Neural progenitor cell (in vitro differentiated cells): ENCODE measurements at places on chromosomes 2 and 18.
A peak's percentile ranks its signal among the peaks of the same experiment; 100 is the strongest.

GRCh38 chr2:239731422-239731821 lies 293.7 kb downstream of the NDUFA10 start:
- DNase-seq: peak; percentile 40

- no peak for DNase-seq
These were observed 43.5 kb downstream of the DNAH6 start for GRCh38 chr2:84559838-84560237.

DNA sequence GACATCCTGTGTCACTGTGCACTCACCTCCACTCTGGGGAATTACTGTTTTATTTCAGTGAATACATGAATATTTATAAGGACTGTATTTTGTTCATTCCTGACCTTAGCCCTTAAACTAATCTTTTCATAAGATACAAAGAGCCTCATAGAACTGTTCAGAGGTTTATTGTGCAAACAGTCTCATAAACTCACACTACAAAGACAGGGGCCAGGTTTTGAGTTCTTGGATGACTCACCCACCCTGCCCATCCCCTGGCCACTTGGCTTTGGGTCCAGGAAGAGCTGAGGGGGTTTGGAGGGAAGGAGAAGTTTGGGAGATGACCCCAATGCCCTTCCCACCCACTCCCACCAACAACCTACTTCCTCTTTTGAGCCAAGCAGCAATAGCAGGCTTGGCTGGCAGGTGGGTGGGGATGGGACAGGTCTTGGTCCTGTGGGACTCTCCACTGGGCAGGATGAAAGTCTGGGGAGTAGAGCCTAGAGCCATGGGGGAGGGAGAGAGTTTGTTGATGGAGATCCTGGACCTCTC lies 43.1 kb upstream of the IL1R2 start:
- DNase-seq: no peak

DNA sequence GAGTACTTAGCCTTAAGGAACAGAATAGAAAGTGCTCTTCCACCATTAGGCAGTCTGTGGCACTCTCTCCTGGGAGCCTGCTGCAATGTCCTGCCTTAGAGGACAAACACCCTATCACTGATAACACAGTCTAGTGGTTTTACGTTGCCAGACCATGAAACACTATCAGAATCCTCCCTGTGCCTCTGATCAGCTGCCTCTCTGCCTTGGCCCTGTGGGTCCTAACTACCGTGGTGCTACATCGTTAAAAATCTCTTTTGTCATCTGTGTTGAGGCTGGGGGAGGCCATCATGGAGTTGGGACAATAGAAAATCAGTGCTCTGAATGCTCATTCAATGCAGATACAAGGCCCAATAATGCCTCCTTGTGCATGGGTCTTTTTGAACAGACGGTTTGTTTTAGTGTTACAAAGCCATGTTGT lies 11.9 kb upstream of the APCDD1 start:
- peak; percentile 16 for DNase-seq

DNA sequence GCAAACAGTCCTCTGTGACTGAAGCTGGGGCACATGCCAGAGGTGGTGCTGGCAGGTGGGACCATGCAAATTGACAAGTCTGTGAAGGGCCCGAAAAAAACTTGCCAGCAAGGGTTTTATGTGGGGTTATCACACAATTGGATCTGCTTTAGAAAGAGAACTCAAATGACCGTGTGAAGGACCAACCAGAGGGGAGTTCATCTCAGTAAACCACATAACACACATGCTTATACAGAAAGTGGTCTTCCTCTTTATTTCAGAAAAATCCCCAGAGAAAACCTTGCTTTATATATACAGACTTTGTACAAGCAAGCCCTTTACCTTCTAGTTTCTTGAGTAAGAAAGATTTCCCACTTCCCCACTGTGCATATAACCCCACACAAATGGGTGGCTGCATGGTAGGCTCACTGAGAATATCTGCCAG lies 46.7 kb downstream of the KIDINS220 start:
- DNase-seq: no peak

DNA sequence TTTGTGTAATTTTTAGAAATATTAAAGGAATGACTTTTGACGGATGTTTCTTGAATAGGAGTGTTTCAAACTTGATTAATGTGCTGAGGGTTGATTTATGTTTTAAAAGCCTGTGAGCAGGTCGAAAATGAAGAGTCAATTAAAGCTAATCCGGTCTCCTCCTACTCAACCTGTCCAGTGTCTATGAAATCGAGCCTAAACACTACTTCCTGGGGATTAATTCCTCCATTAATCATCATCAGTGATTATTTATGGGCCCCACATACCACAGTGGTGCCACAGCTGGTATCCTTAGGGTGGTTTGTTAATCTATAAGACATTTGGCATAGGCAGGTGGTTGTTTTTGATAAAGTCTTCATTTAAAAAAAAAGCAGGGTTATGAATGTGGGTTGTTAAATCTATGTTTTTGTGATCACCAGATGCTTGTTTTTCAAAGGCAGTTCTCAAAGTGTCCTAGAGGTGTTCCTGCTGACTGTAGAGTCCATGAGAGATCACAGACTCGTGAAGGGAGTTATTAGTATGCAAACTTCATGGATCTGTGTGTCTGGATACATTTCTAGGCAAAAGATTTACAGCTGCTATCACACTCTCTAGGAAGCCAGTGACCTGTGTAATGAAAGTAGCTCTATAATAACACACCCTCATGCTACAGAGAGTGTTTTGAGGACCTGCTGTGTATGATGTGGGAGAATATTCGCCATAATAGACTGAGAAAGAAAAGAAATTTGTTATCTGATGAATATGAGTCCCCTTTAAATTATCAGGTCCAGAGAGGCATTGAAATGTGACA lies 308.6 kb downstream of the AKAIN1 start:
- DNase-seq: no peak

DNA sequence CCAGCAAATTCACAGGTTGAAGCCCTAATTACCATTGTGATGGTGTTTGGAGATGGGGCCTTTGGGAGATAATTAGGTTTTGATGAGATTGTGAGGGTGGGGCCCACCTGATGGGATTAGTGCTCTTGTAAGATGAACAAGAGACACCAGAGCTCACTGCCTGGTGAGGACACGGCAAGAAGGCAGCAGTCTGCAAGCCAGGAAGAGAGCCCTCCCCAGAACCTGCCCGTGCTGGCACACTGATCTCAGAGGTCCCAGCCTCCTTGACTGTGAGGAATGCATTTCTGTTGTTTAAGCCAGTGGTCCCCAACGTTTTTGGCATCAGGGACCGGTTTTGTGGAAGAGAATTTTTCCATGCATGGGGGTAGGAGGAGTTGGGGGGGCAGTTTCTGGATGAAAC lies 240.7 kb downstream of the KLHL29 start:
- no peak for DNase-seq

DNA sequence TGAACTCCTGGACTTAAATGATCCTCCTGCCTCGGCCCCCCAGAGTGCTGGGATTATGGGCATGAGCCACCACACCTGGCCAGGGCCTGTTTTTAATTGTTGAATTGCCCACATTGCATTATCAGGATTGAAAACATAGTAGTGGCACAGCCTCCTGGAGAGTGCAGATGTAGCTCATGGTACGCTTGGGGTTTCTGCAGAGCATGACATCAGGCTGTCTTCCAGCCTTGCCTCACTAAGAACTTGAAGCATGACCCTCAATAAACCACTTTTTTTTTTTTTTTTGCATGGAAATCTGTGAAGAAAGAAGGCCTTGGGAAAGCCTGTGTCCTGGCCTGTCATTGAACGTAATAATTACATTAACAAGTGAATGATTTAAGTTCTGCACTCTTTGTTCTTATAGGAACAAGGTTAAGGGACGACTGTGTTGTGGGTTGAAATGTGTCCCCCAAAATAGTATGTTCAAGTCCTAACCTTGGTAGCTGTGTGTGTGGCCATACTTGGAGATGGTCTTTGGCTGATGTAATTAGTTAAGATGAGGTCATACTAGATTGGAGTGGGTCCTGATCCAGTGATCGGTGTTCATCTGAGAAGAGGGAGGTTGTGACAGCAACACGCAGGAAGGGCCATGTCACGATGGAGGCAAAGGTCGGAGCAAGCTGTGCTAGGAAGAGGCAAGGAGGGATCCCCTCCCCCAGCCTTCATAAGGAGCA lies 90.2 kb downstream of the AGAP1 start:
- DNase-seq: no peak

DNA sequence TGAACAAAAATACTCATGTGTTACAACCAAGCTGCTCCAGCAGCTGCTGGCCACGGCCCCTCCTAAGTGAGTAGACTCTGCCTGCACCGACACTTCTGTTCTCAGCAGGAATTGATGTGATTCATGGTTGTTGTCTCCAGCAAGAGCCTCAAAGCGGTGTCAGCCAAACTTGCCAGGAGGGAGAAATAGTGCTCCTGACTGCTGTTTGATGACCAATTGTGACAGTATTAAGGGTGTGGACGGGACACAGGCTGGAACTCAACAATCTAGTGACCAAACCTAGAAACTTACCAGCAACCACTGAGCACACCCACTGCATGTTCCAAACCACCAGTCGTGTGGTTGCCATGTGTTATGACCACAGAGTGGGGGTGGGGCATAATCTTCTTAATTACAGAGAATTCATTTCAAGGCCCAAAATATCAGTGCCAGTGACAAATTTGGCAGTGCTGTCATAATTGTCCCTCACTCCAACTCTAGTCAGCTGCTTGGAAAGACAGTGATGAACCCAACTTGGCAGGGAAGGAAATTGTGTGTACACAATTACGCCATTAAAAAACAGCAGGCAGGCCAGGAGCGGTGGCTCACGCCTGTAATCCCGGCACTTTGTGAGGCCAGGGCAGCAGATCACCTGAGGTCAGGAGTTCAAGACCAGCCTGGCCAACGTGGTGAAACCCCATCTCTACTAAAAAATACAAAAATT lies 30.4 kb downstream of the FBLN7 start:
- DNase-seq: no peak

DNA sequence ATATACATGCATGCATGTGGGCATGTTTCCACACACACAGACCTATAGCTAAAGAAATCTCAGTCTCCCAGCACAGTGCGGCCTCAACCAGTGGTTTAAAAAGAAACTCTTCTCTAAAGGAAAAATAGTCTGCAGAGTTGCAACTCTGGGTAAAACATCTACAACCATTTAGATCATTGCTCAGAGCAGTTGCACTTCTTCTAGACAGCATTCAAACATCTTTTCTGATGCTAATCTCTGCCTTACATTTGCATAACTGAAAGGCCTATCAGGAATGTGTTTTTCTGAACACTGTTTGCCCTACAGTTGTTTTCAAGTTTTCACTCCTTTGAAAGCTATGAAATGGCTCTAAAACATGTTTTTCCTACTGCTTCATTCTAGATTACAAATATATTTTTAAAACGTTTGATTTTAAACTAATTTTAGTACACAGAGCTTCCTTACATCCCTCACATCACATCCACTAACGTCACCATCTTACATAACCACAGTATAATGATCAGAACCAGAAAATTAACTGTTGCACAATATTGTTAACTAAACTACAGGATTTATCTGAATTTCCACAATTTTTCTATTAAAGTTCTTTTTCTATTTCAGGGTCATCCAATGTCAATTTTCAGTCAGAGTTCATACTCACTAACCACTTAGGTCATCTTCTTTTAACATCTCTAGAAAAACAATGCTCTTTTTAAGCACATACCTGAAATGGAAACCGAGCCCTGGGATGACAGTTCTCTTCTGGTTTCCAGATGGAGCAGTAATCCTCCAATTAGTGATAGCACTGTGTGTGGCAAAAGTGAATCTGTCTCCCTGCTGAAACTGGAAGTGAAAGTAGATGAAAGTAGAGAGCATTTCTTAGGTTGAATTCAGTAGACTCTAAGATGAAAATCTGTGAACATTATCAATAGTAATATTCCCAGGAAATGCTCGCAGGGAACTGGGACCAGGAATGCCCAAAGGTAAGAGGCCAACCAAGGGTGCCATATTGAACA lies 501.6 kb upstream of the GCFC2 start:
- no peak for DNase-seq

DNA sequence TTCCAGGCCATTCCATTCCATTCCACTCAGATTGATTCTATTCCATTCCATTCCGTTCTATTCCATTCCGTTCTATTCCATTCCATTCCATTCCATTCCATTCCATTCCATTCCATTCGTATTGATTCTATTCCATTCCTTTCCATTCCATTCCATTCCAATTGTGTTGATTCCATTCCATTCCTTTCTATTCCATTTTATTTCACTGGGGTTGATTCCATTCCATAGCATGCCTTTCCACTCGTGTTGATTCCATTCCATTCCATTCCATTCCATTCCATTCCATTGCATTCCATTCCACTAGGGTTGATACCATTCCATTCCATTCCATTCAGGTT lies 1142.3 kb downstream of the RPIA start:
- DNase-seq: no peak

GRCh38 chr2:38466876-38467767 lies 90.0 kb upstream of the ATL2 start:
- no peak for DNase-seq

- no peak for DNase-seq
These were observed 28.5 kb downstream of the GPC1 start for GRCh38 chr2:240463866-240464481.

GRCh38 chr2:69501301-69501700 lies 64.1 kb upstream of the NFU1 start:
- DNase-seq: no peak

DNA sequence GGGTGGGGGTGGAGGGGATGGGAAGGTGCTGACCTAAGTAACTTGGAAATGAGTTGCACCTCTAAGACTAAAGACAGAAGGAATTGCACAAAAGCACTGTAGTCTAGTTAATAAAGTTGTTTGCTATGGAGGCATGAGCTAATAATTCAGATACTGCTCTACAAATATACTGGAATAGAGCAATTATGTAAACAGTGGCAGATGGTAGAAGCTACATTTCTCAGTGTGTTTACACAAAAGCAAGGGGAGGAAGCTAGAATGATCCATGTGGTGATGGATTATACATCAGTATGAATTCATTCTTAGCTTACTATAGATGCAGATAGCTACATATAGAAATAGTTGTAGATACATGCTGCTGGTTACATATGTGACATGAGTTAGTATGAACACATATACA lies 27.6 kb upstream of the UBE2F start:
- no peak for DNase-seq

- DNase-seq: no peak
These were observed 32.2 kb downstream of the QPCT start for GRCh38 chr2:37376421-37377186.

GRCh38 chr18:21110713-21111345 lies 784 bp downstream of the ROCK1 start:
- no peak for DNase-seq
